HepG2 (cell line): ENCODE measurements at places on chromosomes 2 and 18.

- DNase-seq: no peak
Measured at GRCh38 chr18:50276452-50276851, 4.9 kb downstream of the MBD1 start.

DNA sequence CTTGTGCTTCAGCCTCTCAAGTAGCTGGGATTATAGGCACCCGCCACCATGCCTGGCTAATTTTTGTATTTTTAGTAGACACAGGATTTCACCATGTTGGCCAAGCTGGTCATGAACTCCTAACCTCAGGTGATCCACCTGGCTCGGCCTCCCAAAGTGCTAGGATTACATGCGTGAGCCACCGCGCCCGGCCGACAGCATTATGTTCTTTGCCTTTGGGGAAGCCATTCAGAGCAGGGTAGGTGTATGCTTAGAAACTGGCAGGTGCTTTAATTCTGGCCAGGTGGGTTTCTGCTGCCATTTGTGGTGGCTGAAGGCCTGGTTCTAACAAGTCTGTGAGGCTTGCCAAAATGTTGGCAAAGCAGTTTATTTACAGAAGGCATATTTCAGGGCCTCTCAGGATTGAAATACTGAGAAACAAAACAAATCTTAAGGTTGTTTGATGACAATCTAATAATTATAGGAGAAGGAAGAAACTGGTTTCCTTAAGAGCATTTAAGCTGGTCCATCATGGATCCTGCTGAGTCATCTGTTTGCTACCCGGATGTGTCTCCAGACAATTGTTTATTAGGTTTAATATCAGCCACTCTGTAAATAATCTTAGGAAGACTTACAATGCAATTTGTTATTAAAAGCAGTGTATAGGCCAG lies 16.0 kb downstream of the SLC20A1 start:
- no peak for DNase-seq

- no peak for DNase-seq
Measured at GRCh38 chr2:221372907-221373306, 199.2 kb downstream of the EPHA4 start.

- peak; percentile 88 for DNase-seq
Measured at GRCh38 chr2:178072383-178073301, at the start of gene PDE11A. PDE11A (minus strand) TSS chr2:178072777; CDS start chr2:178072437, 340 bp downstream.

DNA sequence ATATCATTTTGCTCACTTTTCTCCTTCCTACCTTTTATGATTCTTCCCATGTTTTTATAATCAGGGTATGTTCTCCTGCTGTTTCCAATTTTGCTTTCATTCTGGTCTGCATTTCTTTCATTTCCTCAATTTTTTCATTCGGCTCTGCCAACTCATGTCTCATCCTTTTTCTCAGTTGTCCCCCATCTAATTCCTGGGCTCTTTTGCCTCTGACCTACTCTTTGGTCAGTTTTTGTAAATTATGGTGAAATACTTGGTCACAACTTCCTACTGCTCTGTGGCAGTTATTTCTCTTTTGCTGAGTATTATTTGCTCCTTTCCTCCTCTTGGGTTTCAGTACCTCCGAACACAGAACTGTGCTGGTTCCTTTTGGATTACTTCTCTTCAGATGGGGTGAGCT lies 27.5 kb downstream of the MYO7B start:
- no peak for DNase-seq

GRCh38 chr2:217433522-217433921 lies 569.3 kb downstream of the TNS1 start:
- DNase-seq: no peak

- DNase-seq: no peak
Measured at GRCh38 chr18:360676-361075, 92.8 kb upstream of the THOC1 start.

DNA sequence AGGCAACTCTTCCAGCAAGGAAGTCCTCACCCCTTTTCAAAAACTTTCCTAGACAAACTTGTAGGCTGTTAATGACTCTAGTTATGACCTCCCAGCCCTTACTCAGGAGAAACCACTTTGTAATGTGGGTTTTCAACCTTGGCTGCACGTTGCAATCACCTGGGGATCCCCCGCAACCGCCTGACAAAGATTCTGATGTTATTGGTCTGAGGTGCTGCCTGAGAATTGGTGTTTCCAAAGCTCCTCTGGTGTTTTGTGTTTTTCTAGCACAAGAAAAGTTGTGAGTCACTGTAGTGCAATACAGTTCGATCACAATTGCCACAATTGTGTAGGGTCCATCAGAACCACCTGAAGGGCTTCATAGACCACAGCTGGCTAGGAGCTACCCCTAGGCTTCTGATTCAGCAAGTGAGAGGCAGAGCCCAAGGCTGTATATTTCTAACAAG lies 121.6 kb downstream of the SP100 start:
- DNase-seq: no peak

DNA sequence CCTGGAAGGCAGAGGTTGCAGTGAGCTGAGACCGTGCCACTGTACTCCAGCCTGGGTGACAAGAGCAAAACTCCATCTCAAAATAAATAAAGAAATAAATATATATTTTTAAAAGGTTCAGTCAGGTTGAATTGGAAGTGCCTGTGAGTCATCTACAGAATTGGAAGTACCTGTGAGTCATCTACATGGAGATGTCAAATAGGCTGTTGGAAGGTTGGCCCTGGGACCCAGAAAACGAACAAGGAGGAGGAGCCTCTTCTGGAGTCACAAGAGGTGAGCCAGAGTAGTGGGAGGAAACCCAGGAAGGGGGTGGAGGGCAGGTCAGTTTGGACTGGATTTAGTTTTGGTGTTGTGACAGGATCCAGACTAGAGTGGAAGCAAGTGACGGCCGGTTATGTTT lies 15.2 kb upstream of the SCYGR1 start:
- DNase-seq: no peak

DNA sequence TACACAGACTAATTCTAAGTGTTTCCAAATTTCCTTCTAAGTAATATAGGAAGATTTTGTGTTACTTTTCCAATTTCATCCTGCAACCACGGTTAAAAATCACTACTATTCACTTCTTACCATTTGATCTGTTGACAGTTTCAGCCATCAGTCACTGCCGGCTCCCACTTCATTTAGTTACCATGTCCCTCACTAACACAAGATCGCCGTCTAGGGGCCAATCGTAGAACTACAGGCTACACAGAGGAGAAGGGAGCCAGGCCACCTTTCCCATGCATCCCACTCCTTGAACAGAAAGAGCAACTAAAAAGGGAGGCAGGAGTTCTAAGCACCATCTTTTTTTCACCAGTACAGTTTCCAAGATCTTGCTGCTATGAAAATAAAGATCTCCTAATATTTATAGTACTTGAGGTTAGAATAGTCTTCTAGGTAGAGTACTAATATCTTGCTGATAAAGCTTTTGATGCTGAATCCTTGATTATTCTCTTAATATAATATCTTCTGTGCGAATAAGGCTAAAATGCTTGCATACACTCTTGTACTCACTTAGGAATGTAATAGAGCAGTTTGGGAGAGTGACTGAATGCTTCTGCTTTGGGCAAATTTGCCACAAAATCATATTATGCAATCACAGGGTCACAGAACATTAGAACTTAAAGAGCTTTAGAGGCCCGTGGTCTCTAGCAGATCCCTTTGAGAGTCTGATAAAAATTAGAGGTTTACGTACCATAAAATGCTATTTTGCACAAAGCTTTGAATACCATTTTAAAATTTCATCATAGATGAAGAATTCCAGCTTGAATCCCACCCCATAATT lies 39.5 kb upstream of the CYP1B1 start:
- DNase-seq: peak; percentile 75

DNA sequence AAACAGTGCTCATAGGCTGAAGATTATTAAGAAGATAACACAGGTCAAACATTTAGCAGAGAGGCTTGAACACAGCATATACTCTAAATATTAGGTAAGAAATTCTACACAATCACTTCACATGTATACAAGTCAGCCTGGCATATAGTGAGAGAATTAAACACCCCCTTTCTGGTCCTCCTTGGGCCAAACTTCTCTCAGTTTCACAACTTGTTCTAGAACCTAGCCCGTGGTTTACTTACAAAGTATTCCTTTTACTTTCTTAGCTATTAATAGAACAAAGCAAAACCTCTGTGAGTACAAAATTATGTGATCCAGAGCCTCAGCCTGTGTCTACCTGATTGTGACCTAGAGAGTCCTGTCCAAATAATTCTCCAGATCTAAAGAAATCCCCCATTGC lies 562.8 kb downstream of the TNS1 start:
- DNase-seq: no peak

GRCh38 chr2:68871159-68871764 lies at the start of gene BMP10:
BMP10 (minus strand) TSS chr2:68871397; CDS start chr2:68871358, 39 bp downstream.
- no peak for DNase-seq

- no peak for DNase-seq
Measured at GRCh38 chr2:20188851-20189250, 36.1 kb downstream of the SDC1 start.
